NCI-H2029 (cell line): ENCODE measurements at places on chromosomes 2 and 18.

- DNase-seq = no peak
These were observed 33.6 kb upstream of the PTMA start for GRCh38 chr2:231674587-231675338.

- no peak for DNase-seq
These were observed 141.2 kb upstream of the ST6GAL2 start for GRCh38 chr2:107027205-107027604.

DNA sequence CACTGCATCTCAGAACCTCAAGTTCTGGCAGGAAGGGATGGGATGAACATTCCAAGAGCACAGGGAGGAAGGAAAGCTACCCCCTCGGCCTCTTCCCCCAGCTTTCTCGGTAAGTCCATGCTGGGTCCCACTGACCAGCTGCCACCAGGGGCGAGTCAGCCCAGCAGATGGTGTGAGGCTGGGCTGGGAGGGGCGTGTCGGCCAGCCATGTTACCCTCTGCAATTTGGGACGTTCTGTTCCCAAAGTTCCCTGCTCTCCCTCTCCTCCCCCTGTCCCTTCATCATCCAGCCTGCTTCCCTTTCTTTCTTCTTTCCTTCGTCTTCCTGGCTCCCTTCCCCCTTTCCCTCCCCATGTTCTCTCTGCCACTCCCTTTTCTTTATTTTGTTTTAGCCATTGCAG lies 74.3 kb upstream of the TNP1 start:
- no peak for DNase-seq

GRCh38 chr2:6773007-6773693 lies 92.6 kb downstream of the CMPK2 start:
- DNase-seq = no peak

DNA sequence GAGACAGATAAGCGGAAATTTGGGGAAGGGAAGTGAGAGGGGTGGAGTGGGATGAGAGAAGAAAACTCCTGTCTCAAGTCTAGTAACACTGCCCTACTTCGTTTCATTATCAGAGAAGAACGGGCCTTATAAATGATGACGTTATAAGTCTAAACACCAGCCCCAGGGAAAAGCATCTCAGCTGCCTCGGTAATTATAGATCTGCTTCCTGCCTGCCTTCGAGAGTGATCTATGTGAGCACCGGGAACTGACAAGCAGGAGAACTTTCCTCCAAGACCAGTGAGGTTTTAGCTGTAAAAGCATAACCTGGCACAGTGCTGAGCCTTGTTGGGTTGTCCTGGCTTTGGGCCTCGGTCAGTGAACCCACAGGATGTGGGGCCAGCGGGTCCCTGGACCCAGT lies 227.9 kb upstream of the SIX2 start:
- DNase-seq = no peak
